ENCODE measurements at places on chromosomes 2 and 18.

GRCh38 chr2:126720638-126721037 is 64.7 kb downstream of the GYPC start:
- no peak for DNase-seq

GRCh38 chr2:222214885-222215284 is 83.9 kb downstream of the PAX3 start:
- no peak for DNase-seq

DNA sequence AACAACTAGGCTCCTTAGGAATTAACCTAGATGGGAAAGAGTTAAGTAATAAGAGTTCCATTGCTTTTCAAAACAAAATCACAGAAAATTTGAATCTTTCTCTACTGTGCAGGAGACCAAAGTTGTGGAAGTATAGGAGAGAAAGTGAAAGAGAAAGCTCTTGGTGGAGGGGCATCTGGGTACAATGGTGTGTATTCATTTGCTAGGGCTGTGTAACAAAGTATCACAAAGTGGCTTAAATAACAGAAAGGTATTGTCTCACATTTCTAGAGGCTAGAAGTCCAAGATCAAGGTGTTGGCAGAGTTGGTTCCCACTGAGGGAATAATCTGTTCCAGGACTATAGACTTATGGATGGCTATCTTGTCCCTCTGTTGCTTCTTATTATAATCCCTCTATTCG is 50.5 kb upstream of the GORASP2 start:
- DNase-seq: no peak

- no peak for DNase-seq
Measured at GRCh38 chr2:187055463-187055862, 206.5 kb upstream of the ZSWIM2 start.

- DNase-seq: no peak
Measured at GRCh38 chr2:202237787-202238233, 587 bp downstream of the SUMO1 start.

DNA sequence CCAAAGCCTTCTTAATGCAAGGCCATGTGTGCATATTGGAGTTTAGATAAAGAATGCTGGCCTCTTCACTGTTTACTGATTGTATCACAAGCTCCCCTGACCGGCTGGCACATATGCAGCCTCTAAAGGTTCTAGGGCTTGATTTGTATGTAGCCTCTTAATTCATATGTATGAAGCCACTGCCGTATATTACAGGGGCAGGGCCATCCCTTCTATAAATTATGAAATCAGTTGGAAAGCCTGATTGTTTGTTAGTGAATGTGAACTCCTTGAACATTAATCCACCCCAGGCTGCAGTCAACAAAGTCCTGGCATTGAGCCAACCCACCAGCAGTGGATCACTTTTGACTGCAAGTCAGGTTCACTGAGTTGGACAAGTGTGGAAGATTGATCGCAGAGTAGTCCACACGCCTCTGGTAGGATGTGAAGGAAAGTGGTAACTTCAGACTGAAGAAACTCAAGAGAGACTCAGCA is 61.6 kb upstream of the PARD3B start:
- DNase-seq: no peak

- no peak for DNase-seq
Measured at GRCh38 chr2:68775272-68775842, 40.7 kb downstream of the ARHGAP25 start.

GRCh38 chr18:60347526-60348045 is 25.0 kb downstream of the MC4R start:
- no peak for DNase-seq

DNA sequence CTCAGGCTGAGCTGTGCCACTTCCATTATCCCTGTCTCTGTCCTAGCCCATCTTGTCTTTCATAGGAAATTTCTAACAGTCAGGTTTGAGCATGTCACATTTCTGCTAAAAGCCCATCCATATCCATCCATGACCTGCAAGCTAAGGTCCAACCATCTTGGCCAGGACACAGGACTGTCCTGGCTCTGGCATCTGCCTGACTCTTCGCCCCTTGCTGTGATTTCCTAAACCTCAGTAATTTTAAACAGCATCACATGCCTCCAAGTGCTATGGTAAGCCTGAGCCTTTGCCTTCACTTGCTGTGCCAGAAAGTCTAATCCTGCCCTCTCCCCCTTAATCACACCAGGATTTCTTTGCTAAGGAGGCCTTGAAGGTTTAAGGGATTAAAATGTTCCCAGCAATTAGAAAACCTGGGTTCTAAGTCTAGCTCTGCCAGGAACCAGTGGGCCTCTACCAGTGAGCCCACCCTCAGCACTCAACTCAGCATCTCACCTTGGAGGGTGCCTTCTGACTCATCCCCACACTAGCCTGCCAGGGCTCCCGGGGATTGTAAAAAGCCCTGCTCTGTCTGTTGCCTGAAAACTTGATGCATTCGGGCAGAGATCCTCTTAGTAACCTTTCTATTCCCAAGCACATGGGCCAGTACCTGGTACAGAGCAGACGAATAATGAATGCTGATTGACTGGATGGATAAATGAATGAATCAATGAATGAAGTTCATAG is 411.0 kb downstream of the LRATD1 start:
- no peak for DNase-seq

DNA sequence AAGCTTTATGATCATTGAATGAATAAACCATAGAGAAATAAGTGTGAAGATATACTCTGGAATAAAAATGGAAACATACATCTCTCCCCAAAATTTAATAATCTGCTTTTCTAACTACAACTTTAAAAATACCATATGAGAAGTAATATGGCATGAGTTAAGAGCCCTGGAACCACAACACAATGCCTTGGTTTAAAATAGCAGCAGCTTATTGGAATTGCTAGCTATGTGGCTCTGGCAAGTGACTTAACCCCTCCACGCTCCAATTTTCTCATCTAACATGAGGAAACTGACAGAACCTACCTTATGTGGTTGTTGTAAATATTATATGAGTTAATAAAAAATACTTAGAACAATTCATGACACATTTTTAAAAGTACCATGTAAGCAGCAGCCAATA is 76.4 kb downstream of the VPS54 start:
- no peak for DNase-seq

GRCh38 chr18:44900627-44901026 is 219.9 kb downstream of the SETBP1 start:
- DNase-seq: no peak

Data from stimulated activated CD8-positive, alpha-beta memory T cell treated with anti-CD3 and anti-CD28 coated beads, Interleukin-4, amount 100 ng/mL, for 1 hour (primary cell).